AG09319 (cell line): ENCODE measurements at places on chromosomes 11 and 22.
A peak's percentile ranks its signal among the peaks of the same experiment; 100 is the strongest.

DNA sequence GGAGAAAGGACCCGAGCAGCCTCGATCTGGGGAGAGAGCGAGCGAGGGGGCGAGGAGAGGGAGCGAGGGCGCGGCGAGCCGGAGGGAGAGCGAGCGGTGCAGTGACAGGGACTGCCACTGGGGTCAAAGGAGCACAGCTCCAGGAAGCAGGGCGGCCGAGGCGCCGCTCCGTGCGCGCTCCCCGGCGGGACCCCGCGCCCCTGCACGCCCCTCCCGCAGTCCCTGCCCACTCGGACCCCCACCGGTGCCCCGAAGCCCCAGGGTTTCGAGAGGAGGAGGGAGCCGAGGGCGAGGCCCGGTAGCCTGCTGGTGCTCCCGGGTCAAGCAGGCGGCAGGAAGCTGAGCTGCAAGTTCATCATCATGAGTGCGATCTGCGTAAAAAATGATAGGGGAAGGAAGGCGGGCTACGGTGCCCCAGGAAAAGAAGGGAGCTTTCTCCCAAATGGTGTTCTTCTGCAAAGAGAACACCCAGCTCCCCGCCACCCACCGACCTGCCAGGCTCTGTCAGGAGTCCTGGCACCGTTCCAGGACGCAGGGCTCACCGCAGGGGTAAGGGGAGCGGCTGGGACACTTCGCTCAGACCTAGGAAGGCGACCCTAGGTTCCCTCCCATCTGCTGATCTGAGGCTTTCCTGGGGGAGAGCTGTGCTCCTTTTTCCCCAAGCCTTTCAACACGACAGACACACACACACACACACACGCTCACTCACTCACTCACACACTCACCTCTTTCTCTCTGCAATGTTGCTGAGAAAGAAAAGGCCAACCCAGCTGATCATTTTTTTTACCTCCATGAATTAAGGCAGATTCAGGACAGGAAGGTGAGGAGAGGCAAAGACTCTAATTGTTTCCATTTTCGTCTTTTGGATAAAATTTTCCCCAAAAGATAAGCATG, at the start of gene MPPED2:
Gene MPPED2 (minus strand): TSS at position 103 of the 894 bp plus-strand sequence. CDS start 5,980 bp downstream, outside the sequence.
- DNase-seq: no peak

GRCh38 chr11:108221911-108222573, 396 bp downstream of the NPAT start:
- no peak for DNase-seq

DNA sequence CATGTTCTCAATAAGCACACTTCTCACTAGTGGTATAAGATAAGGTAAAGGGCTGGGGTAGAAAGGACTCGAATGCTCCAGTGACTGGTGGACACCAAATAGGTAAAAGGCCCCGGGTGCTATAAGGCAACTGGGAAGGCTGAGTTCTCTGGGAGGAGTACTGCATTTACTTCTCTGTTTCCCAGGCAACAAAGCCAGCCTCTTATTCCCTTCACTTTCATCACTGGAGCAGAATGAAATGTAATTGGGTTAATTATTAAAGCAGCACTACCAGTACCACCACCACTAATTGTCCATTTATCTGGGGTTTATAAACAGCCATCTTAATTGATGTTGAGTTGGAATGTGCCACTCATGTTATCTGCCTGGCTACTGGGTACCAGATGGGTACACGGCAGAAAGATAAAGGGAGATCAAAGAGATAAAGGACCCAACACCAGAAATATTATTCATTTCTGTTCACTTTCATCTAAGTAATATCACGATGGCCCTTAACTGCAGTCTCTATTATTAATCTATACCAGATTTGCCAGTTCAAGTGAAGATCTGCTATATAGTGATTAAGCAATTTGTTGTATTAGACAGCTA, 94.4 kb upstream of the CHRM4 start:
- no peak for DNase-seq

GRCh38 chr11:38159038-38159437, 1561.0 kb upstream of the RAG2 start:
- no peak for DNase-seq

GRCh38 chr11:130070846-130071200, 1.1 kb downstream of the APLP2 start:
- no peak for DNase-seq

DNA sequence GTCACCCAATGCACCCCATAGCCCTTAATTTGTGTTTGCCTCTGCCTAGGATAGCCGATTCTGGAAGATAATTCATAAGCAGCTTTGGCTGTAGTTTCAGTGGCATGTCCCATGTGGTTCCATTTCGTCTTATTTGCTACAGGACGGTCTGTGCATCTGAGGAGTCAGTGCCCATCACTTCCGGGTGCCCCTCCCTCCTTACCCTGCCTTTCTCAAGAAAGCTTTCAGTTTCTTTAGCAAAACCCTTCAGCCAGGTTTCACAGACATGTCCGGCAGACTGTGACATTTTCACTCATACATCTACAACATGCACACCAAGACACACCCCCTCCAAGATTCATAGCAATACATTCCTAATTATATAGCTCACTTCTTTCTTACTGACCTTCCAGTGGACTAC, 14.3 kb downstream of the TP53AIP1 start:
- DNase-seq: no peak

- DNase-seq: no peak
These were observed 27.3 kb upstream of the PACSIN2 start for GRCh38 chr22:43042101-43042780.

DNA sequence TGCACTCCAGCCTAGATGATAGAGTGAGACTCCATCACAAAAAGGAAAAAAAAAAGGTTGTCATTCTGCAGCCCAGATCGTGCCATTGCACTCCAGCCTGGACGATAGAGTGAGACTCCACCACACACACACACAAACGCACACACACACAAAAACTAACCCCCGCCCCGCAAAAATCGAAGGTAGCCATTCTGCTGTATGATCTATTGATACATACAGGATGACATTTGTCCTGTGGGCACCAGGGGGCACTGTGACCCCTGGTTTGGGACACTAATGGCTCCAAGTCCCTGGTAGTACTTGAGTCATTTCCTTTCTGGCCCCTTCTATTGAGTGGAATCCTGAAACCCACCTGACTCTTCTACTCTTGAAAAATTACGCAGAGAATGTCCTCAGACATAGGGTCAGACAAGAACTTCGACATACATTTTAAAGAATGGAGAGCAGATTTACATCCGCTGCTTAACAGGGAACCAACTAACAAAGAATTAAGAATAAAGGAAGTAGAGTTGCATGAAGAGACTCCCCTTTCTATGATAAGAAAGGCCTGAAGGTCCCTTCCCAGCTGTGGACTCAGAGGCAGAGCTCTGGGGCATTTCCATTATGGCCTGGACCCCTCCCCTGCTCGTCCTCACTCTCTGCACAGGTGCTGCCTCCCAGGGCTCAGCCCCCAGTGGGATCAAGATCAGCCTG, 35.0 kb upstream of the PRAME start:
- peak; percentile 22 for DNase-seq
